ENCODE measurements at places on chromosomes 13 and 19.

DNA sequence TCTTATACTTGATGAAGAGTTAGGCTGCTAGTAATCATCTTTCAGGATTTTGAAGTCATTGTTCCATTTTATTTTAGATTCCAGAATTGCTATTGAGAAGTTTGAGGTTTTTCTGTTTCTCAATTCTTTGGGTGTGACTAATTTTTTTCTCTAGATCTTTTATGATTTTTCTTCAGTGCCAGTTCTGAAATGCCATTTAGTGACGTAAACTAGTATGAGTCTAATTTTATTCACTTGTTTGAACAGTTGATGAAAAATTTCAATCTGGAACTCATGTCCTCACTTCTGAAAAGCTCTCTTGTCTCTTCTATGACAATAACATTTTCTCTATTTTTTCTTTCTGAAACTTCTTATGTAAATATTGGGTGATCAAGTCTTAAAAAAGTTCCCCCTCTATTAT, 188.5 kb upstream of the HTR2A start:
- no peak for DNase-seq

DNA sequence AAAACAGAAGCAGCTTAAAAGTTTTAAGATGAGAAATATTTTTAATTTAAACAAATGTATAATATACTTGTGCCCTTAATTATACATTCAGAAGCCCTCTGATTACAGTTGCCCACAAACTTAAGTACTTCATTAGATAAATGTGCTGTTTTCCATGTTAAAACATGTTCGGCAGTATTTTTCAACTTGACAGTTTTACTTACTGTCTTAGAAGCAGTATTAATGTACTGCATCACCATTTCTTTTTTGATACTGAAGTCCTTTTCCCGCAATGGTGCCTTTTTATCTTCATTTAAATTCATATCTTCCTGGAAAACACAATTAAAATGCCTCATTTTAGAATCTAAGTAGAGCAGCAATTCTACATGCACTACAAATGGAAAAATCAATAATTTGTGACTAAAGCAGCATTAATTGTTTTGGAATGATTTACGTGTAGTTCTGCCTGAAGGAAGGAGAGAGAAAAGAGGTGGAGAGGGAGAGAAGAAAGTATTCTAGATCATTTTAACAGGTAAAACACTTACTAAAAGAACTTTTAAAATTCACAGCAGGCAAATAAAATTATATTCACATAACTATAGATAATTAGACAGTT, 70.2 kb downstream of the DIAPH3 start:
- no peak for DNase-seq

- DNase-seq, result no peak
These were observed 47.4 kb downstream of the SIPA1L3 start for GRCh38 chr19:37954421-37954874.

DNA sequence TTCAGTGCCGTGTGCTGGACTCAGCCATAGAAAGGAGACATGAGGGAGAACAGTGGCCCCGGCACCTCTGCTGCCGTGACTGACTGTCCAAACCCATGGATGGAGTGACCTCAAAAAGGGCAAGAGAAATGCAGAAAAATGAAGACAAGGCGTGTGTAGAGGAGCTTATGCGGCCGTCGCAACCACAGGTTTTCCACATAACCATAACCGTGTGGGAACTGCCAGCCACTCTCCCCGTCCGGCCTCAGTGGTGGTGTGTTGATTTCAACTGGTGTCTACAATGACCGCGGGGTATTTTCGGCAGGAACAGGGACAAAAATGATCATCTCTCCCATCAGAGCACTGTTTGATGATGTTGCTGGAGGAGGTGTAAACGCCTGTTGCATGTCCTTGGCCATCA, 42.9 kb upstream of the F7 start:
- no peak for DNase-seq

DNA sequence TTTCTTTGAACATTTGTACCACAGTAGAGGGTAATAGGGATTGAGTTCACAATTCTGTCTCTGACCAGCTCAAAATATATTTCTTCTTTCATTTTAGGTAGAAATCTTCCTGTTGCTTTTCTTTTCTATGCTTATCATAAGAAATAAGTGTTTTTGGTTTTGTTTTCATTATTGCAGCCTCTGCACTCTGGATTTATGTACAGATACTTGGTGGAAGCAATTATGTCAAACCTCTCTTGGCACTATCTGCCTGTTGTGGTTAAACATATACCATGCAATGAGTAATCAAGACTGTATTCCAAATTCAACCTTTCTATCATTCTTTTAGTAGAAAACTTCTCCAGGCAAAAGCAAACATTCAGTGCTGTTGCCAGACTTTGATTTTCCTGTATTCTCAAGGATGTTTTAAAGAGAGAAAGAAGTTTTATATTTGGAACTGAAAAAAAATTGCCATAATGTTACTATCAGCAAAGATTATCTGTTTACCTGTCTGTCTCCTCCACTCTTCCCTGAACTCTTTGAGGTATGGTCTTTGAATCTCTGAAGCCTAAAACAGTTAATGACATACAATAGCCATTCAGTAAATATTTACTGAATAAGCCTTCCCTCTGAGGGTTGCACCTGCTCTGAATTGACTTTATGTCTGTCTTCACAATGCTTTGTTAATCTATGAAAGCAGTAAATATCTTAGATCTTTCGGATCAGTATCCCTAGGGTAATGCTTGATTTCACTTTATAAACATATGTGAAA, 612.5 kb upstream of the PRR20A start:
- no peak for DNase-seq

All from activated CD4-positive, alpha-beta T cell treated with anti-CD3 and anti-CD28 coated beads, Interleukin-2, Interleukin-4, amounts not matched to agents 100 ng/mL and 50 ng/mL, durations not matched to agents 16 hours and 8 hours (primary cell).